ENCODE measurements at places on chromosomes 5 and 9.

DNA sequence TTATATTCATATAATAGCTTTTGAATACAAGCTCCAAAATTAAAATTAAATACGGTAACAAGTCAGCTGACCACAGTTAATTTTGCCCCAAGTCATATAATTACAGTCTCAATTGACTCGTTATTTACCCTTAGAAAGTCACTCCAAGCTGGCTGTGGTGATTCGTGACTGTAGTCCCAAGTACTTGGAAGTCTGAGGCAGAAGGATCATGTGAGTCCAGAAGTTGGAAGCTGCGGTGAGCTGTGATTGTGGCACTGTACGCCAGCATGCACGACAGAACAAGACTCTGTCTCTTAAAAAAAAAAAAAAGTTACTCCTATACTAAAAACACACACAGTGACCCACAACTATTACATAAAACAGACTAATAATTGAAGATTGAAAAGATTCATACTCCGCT, 31.6 kb upstream of the DTWD2 start:
- DNase-seq, result no peak

DNA sequence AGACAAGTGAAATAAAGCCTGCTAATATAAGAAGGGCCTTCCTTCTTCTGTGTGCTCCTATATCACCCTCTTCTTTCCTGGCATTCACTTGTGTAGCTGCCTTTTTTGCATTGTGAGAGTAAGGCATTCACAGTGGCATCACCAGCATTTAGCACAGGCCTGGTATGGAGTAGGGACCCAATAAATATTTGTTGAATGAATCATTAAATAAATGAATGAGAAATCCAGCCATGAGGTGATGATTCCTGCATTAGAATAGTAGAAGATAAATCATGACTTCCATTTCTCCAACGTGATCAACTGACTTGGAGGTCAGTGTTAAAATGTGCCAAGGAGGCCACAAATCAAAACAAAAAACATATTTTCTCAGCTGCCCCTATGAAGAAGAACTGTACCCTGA, 3.9 kb downstream of the PLPPR1 start:
- no peak for DNase-seq

- DNase-seq, result no peak
These were observed 2.7 kb downstream of the RNF20 start for GRCh38 chr9:101536351-101536750.

- DNase-seq, result no peak
These were observed 21.0 kb upstream of the OR13F1 start for GRCh38 chr9:104482921-104483570.

GRCh38 chr5:2753452-2754420, 2.3 kb upstream of the IRX2 start:
- DNase-seq, result no peak

DNA sequence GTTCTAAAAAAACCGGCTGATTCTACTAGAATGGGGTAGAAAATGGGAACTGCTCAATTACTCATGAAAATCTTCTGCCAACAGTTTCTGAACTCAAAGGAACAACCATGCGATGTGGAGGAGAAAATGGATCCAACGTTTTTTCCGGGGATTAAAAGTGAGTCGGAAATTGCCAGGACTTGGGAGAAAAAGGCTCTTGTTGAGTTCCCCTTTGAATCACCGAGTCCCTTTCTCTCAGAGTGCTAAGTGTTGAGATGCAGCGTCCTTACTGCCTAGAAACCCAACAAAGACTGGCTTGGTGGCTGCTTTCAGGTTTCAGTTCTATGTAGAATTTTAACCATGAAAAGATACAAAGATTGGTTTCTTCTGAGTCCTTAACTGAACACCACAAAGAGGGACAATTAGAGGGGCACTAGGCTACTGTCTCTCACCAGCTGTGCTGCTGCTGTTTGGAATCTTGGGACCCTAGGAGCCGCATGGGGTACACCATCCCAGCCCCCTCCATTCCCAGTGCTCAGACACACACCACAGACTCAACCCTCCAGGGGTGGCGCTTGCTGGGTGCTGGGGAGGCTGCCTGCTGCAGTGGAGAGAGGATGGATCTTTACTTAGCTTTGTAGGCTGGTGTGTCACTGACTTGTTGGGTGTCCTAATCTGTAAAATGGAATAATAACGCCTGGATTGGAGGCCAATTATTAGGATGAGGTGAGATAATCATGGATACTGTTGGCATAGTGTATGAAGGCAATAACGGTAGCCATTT, 21.5 kb upstream of the NEUROG1 start:
- no peak for DNase-seq

- DNase-seq, result no peak
These were observed 61.8 kb downstream of the COX7C start for GRCh38 chr5:86679529-86679928.

- DNase-seq, result no peak
These were observed 28.2 kb downstream of the MRPL36 start for GRCh38 chr5:1771149-1772065.

DNA sequence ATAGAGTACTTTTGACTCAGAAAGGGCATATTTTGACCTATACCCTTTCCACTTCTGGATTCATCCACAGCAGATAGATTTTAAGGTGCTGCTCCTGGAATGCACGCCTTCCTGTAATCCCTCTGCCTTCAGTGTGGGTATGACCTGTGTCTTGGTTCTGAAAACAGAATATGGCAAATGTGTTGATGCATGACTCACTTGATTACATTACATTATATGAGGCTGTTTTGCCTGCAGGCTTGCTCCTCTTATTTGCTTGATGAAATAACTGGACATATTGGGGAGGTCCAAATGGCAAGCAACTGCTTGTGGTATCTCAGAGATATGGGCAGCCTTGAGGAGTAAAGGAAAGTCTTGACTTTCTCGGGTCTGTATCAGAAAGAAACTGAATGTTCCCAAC, 468.6 kb downstream of the CDH18 start:
- DNase-seq, result no peak

- no peak for DNase-seq
These were observed 144.7 kb downstream of the TRPM6 start for GRCh38 chr9:74742792-74743730.

DNA sequence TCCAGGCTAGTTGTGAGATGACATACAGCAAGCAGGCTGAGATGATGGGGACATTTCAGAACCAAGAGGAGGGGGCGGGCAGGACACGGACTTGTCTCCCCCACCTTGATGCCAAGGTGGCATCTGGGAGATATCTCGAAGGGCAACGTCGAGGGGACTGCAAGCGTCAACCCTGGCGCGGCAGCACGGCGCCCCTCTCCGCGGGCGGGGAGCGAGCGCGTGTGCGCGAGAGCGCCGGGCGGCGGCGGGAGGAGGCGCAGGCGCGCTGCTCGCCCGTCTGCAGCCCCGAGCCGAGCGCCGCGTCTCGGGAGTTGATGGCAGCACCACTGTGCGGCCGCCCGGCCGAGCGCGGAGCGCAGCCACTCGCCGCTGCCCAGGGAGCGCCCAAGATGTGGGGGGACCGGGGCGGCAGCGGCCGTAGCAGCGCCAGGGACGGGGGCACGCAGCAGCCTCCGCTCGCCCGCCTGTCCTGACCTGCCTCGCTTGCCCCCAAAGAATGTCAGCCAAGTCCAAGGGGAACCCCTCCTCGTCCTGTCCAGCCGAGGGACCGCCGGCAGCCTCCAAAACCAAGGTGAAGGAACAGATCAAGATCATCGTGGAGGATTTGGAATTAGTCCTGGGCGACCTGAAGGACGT, at the start of gene PRR16:
TSS of gene PRR16 (plus strand) at position 310 of the 636 bp plus-strand sequence.
- DNase-seq, result no peak

- peak; percentile 32 for DNase-seq
These were observed at the start of gene GCNT4 for GRCh38 chr5:75052192-75053053. Gene GCNT4, minus strand, starts transcription at chr5:75052558. Its CDS starts 22,521 bp downstream, at chr5:75030037.

- no peak for DNase-seq
These were observed 137.0 kb upstream of the ACOT12 start for GRCh38 chr5:81530919-81531318.

DNA sequence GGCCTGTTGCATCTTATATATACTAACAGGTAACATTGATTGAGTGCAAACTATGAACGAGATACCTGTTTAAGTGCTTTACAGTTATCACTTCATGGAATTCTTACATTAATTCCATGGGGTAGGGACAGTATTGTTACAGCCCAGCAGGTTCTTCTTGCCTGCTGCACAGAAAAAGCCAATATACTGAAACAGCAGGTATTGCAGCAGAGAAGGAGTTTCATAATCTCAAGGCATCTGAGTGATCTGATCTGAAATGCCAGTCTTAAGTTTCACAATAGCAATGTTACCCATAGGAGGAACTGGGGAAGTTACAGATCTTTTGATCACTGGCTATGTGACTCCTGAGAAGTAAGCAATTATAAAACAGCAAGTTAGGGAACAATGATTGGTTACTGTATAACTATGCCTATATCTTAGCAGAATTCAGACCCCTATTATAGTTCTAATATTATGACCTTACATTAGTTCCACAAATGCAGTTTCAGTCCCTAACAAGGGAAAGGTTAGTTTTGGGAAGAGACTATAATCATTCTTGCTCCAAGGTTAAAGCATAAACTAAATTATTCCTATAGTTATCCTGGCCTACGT, 126.5 kb upstream of the BNC2 start:
- no peak for DNase-seq

GRCh38 chr9:115106642-115107041, 11.3 kb downstream of the TNC start:
- DNase-seq, result no peak

DNA sequence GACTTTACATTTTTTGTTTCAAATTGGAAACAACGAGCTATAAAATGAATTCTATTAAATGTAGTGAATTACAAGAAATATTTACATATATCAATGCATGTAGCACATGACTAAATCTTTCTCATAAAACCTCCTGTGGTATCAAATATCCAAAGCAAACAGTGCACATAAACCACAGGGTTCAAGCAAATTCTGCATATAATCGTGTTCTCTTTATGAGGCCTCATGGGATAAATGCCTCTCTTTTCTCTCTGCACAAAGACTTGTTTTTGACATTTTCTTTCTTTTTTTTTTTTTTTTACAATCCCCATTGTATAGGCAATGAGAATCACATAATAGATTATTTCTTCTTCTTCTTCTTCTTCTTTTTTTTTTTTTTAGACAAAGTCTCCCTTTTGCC, 1117.2 kb upstream of the DMAC1 start:
- DNase-seq, result no peak

GRCh38 chr5:39080597-39081204, 6.5 kb upstream of the RICTOR start:
- DNase-seq, result no peak

DNA sequence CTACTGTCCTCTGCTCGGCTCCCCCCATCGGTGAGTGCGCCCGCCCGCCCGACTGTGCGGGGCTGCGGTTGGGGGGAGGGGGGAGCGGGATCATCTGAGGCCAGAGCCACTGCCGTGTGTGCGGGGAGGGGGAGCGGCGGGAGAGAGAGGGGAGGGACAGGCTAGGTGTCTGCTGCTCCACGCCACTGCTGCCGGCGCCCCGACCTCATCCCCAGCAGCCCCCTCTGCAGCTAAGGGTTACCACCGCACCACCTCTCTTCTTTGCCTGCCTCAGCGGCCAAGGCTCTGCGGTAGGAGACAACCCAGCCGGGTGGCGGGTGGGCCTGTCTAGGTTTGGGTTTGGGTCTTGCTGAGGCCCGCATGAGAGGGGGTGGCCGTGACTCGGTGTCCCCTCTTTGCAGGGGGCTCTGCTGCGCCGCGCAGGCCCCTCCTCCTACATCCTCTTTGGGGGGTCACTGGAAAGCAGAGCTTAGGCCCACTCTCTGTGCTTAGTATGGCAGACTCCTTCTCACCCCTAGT, 670 bp upstream of the PURA start:
- peak; percentile 6 for DNase-seq

DNA sequence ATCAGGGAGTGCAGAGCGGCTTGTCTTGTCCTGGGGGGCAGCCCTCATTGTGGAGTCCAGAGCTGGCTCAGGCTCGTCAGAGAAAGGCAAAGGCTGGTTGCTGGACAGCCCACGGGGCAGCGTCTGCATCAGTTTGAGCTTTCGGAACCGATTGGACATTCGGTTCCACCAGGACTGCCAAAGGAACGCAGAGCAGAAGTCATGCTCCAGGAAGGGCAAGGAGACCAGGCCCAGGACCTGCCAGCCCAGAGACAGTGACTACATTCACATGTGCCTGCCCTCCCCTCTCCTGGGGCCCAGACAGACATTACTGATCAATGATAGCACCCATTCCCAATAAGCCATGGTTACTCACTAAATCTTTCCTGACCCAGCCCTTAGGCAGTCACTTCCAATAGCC, 18.1 kb downstream of the ANKS6 start:
- DNase-seq, result no peak

GRCh38 chr9:113125386-113126035, 25.3 kb upstream of the SLC31A2 start:
- DNase-seq, result no peak

DNA sequence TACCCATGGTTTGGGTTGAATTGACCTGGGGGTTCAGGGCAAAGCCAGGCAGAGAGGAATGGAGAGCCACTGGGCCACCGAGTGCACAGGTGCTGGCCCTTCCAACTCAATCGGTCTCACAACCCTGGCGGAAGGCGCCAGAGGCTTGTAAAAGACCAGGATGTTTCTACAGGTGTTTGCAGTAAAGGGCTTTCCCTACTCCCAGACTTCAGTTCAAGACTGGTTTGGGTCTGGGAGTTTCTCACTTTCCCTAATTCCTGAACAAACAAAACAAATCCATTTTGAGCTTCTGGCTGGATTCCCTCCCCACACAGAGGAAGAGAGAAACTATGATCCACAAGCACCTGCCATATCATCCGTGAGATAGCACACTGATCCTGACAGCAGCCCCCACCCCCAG, 125.2 kb upstream of the KLF4 start:
- no peak for DNase-seq

- DNase-seq, result no peak
These were observed 12.3 kb downstream of the MED10 start for GRCh38 chr5:6365977-6366590.

DNA sequence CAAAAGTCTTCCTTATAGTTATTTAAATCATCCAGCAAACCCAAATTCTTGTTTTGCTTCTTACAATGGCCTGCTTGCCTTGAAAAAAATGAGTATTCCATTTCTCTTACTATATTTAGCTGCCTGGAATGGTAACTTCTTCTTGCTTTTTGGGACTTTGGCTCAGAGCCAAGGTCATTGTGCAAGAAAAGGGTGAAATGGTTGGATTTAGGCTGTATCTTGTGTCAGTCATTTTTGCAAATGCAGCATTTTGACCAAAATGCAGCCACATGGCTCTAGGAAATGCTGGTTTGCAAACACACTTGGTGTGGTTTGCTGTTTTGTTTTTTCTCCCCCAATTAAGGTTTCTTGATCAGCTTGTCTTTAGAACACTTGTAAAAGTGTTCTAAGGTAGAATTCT, 133.3 kb upstream of the ELL2 start:
- no peak for DNase-seq

DNA sequence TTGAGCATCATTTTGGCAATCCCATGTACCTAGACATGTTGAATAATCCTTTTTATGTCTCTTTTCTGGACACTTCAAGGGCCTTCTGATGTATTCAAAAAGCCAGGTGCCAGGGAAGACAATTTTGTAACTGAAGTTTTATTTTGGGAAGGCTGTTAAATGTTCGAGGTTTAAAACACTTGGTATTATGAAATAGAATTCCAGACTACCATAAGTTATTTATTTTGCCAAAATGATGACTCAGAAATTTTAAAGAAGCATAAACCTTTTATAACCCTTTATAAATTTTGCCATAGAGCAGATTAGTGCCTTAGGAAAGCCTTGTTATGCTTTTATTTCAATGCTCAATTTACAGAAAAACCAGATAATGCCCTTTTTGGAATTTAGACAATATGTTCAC, 30.3 kb upstream of the UHRF2 start:
- DNase-seq, result no peak

Data from activated T-cell treated with anti-CD3 and anti-CD28 coated beads, Interleukin-2, amount 50 U/mL, for 4 hours (primary cell).